ENCODE measurements at places on chromosomes 12 and 14.

- no peak for DNase-seq
Measured at GRCh38 chr14:103130965-103131364, 7.7 kb downstream of the TNFAIP2 start.

DNA sequence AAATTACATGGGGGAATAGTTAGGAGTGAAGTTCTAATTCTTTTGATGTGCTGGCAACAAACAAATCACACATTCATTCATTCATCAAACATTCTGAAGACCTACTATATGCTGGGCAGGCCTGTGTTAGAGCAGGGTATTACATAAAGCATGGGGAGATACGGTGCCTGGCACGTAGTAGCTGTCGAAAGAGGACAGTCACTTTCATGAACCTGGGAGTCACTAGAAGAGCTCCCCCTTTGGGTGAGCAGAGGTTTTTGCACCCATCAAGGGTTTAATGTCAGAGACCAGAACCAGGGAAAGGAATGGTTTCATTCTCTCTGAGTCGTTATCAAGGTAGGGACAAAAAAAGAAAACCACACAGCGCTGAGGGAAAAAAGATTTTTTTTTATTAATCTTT, 10.0 kb downstream of the LHX5 start:
- DNase-seq: no peak

GRCh38 chr14:64303471-64303917, 9.3 kb upstream of the ESR2 start:
- no peak for DNase-seq

- DNase-seq: no peak
Measured at GRCh38 chr12:62914443-62915203, 20.3 kb downstream of the PPM1H start.

DNA sequence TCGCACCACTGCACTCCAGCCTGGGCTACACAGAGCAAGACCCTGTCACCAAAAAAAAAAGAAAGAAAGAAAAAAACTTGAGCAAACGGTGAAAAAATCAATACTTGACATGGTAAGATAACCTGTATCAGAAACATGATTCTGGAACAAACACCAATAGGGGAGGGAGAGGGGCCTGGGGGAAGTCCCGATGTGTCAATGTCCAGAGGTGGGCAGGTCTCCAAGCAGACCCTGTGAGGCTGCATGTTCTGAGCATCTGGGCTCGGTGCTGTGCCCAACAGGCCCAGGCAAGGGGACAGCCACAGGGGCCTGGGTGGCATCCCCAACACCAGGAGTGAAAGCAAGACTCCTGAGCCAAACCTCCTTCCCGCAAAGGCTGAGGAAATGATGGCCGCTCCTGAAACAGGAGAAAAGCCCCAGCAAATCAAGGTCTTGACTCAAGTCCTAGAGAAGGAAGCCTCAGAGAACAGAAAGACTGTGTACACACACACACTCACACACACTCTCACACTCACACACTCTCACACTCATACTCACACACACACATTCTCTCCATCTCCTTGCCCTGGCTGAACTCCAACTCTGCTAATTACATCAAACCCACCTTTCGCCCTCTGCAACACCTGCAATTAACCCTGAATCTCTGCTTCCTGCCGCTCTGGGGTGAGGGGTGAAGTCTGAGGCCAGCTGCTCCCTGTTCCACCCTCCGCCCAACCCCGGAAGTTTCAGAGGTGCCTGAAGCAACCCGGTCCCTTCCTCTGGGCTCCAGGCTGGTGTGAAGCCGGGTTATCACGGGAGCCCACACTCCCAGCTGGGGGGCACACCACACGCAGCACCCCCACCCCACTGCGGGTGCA, 20.4 kb downstream of the CCDC88C start:
- DNase-seq: peak; percentile 54

DNA sequence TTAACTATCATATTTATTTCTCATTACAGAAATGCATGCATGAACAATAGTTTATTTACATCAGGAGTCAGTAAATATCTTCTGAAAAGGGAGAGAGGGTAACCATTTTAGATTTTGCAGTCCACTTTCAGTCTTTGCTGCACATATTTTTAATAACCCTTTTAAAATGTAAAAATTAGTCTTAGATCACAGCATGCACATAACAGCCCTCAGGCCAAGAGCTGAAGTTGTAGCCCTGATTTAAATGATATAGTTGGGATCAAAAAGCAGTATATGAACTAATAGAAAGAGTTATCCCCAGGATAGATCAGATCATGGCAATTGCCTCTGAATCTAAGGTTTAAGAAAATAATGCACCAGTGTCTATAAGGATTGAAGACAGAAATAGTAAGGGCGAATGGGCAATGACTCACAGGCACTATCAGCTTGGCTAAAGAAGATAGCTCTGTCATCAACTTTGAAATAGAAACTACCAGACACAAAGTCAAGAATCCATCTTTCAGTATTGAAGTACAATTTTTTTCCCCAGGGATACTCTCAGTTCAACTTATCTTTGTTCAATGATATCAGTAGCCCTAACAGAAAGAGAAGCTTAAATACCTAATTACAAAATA, 13.1 kb upstream of the CLEC7A start:
- no peak for DNase-seq

DNA sequence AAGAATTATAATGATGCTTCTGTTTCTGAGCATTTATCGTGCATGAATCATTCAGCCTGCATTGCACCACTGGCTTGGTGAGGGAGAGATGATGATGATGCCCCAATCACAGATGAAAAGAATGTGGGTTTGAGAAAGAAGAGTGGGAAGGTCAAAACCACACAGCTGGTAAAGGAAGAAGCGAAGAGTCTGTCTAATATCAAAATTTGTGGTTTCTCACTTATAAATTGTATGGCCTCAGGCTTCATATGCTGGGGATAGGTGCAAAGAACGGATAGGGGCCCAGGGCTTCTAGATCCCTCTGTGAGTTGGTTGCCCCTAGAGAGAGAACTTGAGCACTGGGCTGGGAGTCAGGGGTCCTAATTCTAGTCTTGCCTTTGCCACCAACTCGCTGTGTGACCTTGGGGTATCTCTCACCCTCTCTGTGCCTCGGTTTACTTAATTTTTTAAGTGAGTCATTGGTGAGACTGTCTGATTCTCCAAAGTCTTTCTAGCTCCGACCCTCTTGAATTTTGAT, 2.2 kb downstream of the OASL start:
- peak; percentile 27 for DNase-seq

- no peak for DNase-seq
Measured at GRCh38 chr14:23431486-23431885, 4.0 kb downstream of the MYH7 start.

DNA sequence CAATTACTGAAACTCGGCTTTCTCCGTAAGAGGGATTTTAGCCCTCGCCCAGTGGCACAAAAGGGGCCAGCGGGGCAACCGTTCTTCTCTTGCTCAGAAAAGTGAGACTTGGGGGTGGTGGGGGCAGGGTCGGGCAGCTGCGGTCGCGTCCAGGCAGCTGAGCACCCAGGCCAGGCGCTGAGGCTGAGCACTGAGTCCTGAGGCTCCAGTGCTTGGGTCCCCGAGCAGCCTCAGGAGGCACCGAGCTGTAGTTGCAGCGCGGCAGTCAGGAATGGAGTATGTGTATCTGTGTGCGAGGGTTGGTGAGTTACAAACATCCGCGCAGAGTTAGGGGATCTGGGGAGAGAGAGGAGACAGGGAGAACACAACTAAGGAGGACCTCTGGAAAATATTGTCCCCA, 4.1 kb upstream of the HOXC6 start:
- no peak for DNase-seq

DNA sequence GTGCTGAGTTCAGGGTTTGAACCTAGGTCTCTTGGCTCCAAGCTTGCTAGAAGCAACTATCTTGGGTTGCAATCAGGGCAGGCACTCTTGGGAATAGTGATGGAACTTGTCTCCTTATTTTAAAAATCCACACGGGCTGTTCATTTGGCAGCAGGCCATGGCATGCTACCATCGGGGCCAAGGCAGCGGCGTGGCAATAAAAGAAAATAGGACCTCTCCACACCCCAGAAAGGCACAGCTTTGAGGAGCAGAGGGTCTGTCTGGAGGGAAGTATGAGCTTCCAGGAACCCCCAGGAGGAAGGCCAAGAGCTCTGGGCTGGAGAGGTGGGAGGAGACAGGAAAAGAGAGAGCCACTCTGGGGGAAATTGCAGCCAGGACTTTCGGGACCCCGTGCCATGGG, 15.3 kb downstream of the RPS6KL1 start:
- DNase-seq: no peak

DNA sequence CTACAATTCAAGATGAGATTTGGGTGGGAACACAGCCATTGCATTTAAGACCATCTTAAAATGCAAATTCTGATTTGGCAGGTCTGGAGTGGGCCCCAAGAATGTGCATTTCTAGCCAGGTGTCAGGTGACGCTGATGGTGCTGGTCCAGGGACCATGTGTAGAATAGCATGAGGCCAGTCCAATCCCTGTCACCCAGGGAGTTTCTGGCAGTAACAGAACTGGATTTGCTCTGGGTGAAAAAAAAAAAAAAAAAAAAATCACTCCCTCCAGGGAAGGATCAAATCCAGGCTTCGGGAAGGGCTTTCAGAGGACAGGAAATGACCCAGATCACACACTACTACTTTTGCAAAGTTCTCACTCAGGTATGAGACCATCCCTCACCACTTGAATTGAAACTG, 213.2 kb upstream of the NOS1 start:
- DNase-seq: no peak

DNA sequence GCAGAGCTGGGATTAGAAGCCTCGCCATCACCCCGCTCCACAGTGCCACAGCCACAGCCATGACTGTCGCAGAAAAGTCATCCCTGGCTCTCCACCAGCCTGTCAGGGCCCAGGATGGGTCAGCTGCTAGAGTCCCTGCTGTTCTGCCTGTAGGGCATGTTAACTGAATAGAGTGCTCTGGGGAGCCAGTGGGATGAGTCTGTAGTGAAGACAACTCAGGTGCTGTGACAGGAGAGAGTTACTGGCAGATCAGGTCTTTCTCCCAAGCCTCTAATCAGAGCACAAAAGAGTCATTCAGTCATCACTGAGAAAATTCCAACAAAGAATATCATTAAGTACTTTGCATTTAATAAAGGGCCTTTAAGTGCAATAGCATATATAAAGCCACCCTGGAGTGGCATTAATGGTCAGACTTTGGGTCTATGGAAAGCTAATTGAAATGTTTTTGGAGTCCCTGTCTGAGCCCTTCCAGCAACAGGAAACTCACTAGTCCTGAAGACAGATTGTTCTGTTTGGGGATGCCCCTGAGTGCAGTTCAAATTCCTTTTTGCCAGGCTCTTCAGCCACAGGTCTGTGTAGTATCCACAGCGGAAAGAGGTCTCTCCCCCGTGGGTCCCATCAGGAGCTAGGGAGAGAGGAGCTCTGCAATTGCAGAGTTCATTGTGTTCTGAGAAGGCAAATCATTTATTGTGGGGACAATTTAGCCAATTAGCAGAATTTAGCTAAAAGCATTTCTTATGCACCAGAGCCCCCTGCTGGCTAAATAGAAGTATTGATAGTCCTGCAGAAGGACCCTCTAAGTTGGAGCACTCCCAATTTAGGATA, 45.2 kb upstream of the C14orf132 start:
- DNase-seq: no peak

- DNase-seq: no peak
Measured at GRCh38 chr12:103851127-103851526, 10.1 kb upstream of the NT5DC3 start.

DNA sequence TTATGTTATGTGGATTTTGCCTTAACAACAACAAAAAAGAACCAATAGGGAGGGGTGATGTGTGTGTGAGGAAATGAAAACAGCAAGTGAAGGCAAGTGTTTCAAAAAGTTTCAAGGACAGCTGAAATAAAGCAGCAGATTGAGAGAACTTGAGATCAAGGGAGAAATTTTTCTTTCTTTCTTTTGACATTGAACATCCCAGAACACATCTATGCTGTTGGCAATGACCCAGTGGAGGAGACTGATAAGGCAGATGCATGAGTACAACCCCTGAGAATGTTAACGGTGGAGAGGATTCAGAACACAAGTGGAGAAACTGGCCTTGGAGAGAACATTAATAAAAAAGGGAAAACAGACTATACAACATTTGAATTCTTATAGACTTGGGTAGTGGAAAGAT, 2.9 kb downstream of the LLPH start:
- DNase-seq: no peak

- no peak for DNase-seq
Measured at GRCh38 chr14:76641541-76641940, 119.7 kb upstream of the VASH1 start.

GRCh38 chr12:69196302-69197288, 42.8 kb upstream of the CPSF6 start:
- no peak for DNase-seq

Data from stimulated activated CD4-positive, alpha-beta T cell treated with anti-CD3 and anti-CD28 coated beads, Interleukin-4, amount 100 ng/mL, for 1 hour (primary cell).